NCI-H774 (cell line): ENCODE measurements at places on chromosomes 7 and 10.

DNA sequence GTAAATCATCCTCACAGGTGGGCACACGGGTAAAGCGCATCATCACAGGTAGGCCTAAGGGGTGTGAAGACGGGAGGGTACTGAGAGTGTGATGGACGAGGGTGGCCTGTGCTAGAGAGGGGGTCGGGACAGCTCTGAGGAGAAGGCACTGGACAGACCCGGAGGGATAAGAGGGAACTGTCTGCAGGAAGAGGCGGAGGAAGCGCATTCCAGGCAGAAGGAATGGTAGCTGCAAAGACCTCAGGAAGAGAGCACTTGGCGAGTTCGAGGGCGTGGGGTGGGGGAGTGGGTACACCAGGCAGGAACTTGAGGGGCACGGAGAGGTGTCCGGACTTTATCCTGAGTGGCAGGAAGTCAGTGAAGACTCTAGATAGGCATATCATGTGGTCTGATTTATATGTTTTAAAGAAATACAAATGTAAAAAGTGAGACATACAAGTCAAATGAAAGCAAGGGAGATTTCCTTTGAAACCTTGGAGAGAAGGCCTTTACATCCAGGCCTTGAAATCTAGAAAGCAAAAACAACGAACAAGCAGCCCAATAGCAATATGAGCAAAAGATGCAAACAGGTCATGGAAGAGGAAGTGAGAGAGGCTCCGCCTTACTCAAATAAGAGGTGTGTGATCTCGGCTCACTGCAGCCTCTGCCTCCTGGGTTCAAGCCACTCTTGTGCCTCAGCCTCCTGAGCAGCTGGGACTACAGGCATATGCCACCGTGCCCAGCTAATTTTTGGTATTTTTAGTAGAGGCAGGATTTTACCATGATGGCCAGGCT is 3.6 kb downstream of the LHPP start:
- DNase-seq: no peak

- no peak for DNase-seq
Measured at GRCh38 chr7:138491612-138492386, 31.7 kb downstream of the TRIM24 start.

GRCh38 chr7:30344513-30344912 is 60.1 kb downstream of the ZNRF2 start:
- no peak for DNase-seq

DNA sequence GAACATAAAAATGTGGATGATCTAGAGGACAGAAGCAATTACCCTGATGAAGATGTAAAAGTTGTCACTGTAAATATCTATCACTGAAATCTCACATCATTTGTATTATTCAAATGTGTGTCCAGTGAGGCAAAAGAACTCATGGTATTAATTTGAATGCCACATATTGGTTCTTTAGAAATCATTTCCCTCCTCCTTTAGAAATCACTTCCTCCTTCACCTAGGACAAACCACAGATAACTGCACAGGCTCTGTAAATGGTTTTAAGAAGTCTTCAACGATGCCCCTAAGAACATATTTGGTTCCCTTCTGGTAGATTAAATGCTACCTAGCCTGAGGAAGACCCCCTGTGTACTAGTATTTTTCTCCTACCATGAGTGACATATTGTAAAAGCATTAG is 33.1 kb upstream of the ZNF518A start:
- no peak for DNase-seq

DNA sequence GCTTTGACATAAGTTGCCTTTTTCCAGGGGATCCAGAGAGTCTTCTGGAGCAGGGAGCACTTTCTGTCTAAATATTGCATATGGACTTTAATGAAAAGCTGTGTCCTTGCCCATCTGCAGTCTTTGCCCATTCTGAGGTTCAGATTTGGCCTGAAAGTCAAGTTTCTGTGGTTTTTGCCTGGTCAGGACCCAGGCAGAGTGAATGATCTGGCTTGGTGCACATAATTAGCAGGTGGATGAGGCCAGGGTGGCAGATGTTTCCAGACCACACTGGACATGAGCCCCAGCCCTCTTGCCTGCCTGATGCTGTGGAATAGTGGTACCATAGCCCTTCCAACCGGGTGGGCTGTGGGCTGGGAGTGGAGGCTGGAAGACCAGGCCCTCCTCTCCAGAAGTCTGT is 11.0 kb downstream of the HECW1 start:
- DNase-seq: no peak

DNA sequence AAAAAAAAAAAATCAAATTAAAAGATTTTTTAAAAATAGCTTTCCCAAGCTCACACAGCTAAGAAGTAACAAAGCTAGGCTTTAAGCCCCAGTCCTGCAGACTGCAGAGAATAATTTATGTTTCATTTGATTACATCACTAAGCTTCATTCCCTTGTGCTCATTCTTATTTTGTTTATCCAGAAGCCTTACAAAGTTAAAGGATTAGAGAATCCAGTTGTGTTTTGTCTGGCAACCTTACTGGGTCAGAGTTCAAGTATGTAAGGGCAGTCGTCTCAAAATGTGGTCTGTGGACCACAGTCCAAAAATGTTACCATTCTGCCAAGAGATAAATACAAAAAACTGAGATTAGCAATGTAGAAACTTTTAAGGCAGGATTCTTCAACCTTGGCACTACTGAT is 32.1 kb upstream of the EZH2 start:
- DNase-seq: no peak

- peak; percentile 26 for DNase-seq
Measured at GRCh38 chr7:137626469-137627067, 220.2 kb downstream of the DGKI start.

DNA sequence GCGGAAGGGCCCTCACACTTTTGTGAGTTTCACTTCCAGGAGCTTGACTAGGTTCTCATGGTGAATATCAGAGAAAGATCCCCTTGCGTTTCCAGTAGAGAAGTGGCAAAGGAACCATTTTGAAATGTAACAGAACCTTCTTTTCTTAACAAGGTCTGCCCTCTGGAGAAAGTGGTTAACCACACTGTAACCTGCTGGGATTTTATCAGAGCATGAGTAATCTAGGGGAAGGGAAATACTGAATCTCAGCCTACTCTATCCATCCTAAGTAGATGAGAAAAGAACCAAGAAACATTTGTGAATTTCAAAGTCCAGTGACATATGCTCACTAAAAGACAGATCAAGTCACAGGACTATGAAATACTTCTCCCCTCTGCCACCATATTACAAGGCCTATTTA is 235.5 kb downstream of the ZEB1 start:
- DNase-seq: no peak

- no peak for DNase-seq
Measured at GRCh38 chr7:27409776-27410175, 167.2 kb downstream of the EVX1 start.

- no peak for DNase-seq
Measured at GRCh38 chr10:72694476-72695369, 2.8 kb downstream of the MCU start.

- no peak for DNase-seq
Measured at GRCh38 chr7:7688956-7689355, 29.5 kb downstream of the RPA3 start.

DNA sequence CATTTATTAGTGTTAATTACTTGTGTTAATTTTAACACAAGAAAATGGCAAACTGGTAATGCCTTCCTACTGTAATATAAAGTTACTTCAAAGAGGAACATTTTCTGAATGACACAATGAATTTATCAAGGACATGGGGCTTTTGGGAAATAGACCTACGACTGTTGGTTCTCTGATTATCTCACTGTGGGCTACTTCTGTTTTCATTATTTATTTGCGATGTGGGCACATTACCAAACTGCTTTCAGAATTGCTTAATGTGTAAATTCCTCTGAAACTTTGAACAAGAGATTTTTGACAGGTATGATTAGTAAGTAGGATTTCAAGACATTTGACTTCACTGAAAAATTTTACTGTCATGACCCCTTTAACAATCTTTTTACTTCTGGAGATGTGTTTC is 535.6 kb downstream of the CNTNAP2 start:
- DNase-seq: no peak

- DNase-seq: no peak
Measured at GRCh38 chr7:20991544-20991943, 204.9 kb upstream of the SP8 start.

DNA sequence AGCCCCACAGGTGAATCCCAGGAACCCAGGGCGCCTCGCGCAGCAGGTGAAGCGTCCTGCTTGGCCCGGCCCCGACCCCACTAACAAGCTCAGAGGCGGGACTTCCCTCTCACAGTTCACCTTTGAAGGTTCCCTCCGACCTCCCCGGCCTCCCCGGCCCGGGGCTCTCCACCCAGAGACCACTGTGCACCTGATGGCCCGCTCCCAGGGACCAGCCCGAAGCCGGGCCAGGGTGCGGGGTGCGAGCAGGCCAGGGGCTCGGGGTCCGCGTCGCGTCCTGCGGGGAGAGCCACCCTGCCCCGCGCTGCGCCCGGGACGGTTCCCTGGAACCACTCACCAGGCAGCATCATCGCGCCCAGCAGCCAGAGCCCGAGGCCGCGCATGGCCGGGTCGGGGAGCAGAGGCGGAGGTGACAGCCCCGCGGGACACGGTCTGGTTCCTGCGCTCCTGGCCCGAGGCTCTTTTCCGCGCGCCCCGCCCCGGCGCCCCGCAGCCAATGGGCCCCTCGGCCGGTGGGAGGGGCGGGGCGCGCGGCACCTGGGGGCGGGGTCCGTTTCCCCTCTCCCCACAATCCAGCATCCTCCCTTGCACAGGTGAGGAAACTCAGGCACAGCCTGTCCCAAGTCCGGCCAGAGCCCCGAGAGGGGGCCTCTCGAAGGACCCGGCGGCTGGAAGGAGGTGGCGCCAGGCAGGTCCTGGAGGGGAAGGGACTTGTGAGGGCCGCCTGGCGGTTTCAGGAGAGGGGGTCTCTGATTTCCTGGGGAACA is at the start of gene ADAM8:
ADAM8 (minus strand) TSS at position 434 of the 767 bp plus-strand sequence; CDS start at position 383, 51 bp downstream.
- no peak for DNase-seq

GRCh38 chr7:40015790-40016296 is 65.8 kb downstream of the CDK13 start:
- no peak for DNase-seq
